ENCODE measurements at places on chromosomes 7 and 10. TPM values are rescaled to one million over a fixed set of nuclear protein-coding genes. Genes with fewer than 3 reads are reported as not detected.

PNLIPRP2 gene
- not detected for total RNA-seq

DNA sequence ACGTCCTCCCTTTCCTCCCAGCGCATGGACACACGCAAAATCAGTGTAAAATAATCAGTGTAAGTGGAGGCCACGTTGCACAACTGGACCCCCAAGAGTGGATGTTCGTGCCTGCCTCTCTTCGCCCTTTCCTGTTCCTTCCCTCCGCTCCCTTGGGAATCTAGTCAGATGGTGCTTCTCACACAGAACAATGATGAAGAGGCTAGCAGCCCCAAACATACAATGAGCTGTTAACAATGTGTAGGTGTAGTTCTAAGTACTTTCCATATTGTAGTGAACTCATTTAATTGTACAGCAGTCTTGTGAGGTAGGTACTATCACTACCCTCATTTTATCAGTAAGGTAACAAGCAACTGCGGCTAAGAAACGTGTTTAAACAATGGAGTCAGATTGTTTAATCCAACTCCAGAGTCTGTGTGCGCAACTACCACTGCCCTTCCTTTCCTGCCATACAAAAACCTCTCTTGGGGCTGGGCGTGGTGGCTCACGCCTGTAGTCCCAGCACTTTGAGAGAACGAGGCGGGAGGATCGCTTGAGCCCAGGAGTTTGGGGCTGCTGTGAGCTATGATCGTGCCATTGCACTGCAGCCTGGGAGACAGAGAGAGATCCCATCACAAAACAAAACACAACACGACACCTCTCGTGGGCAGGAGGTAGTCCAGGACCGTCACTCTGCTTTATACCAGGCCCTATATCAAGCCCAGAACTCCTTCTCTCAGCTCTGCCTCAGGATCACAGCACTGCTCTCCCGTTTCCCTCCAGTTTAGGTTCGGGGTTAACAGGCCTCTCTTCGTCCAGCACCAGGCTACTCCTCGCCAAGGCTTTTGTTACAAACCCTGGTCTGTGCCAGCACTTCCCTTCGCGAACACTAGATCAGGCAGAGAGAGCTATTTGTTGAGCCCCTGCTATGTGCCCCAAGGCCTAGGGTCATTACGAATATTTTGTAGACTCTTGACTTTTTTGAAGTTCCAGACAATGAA, 1.1 kb downstream of the FKBP9 start:
- no peak for DNase-seq

- no peak for DNase-seq
These were observed 13.9 kb upstream of the ABCC2 start for GRCh38 chr10:99768556-99768955.

DNA sequence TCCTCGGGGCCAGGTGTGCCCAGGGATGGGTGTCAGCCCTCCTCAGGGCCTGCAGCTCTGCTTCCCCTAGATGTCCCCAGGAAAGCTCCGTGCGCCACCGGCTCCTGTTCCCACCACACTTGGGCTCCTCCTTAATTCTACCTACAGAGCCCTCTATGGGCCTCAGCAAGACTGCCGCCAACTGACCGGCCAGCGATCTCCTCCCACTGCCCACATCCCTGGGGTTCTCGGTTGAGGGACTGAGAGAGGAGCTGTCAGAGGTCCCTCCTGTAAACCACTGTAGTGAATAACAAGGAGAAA, 5.3 kb upstream of the LDB3 start:
- no peak for DNase-seq

DNA sequence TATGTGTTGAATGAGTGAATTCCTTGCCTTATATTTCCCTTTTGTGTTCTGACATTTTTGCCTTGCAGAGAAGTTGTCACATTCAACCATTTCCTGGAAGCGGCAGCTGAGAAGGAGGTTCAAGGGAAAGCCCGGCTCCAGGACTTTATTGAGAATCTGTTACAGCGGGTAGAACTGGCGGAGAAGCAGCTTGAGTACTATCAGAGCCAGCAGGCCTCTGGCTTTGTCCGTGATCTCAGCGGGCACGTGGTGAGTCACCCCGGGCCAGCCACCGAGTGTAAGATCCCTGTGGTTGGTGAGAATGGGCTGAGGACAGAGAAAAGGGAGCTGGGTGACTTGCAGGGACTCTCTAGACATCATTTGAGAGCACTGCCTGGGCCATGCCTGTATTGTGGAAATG, 14.2 kb downstream of the ZNF365 start:
- no peak for DNase-seq
